DND-41 (cell line): ENCODE measurements at places on chromosomes 16 and 17.

DNA sequence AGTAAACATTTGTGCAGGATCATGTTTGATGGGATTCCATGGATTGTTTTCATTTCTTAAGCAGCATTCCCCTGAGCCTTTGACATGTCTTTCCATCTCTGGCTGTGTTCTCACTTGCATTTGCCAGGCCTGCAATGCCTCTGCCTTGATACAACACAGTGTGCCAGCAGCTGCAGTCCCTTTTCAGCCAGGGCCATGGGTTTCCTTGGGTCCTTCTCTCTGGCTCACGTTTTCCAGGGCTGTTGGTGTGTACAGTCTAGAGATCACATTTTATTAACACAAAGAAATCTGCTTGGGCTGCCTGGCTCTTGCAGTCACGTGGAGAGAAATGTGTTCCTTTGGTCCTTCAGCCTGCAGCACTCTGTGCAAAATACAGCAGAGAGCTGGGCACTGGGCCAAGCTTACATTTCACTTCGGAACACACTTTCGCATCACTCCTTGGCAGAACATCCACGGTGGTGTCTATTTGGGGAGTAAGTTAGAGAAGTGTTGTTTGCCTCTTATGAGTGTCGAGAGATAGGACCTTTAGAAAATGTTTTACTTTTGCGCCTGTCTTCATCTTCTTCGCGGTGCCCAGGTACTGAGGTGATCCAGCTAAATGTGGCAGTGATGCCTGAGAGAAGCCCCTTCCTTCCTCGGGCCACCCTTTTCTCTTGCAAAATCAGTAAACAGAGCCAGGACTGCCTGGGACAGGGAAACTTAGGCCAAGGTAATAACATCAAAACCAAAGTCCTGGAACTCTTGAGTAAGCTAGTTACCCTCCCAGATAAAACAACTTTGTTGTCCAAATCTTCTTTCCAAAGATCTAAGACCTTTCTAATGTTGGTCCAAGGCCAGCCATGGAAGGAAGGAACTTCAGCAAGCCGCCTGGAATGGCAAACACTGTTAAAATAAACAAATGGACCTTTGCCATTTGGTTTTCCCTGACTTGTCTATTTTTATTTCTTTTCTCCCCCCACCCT is 20.9 kb downstream of the HLF start:
- H3K4me3 ChIP-seq, result no peak overlapping the region
- H3K4me1 ChIP-seq, result no peaks in the 10 kb centered on the region
- no peak for DNase-seq
- H3K27ac ChIP-seq, result no peak overlapping the region

- H3K27ac ChIP-seq, result no peak overlapping the region
- H3K4me3 ChIP-seq, result no peak overlapping the region
- no peaks in the 10 kb centered on the region for H3K4me1 ChIP-seq
- DNase-seq, result no peak
- H3K36me3 ChIP-seq, result no peaks in the 10 kb centered on the region
Measured at GRCh38 chr16:2813771-2814221, 3.2 kb upstream of the PRSS21 start.

GRCh38 chr17:78180083-78180482 is 6.8 kb downstream of the TK1 start:
- peaks cover 92% of the 10 kb centered on the region for H3K36me3 ChIP-seq
- no peak overlapping the region for H3K27ac ChIP-seq
- peaks cover 29% of the 10 kb centered on the region for H3K4me1 ChIP-seq
- H3K27me3 ChIP-seq, result no peaks in the 10 kb centered on the region

- no peak for DNase-seq
- peaks cover 3% of the 10 kb centered on the region for H3K27me3 ChIP-seq
- H3K36me3 ChIP-seq, result no peaks in the 10 kb centered on the region
- H3K27ac ChIP-seq, result no peak overlapping the region
- no peak overlapping the region for H3K4me3 ChIP-seq
Measured at GRCh38 chr17:73713136-73713535, 68.9 kb upstream of the SDK2 start.

DNA sequence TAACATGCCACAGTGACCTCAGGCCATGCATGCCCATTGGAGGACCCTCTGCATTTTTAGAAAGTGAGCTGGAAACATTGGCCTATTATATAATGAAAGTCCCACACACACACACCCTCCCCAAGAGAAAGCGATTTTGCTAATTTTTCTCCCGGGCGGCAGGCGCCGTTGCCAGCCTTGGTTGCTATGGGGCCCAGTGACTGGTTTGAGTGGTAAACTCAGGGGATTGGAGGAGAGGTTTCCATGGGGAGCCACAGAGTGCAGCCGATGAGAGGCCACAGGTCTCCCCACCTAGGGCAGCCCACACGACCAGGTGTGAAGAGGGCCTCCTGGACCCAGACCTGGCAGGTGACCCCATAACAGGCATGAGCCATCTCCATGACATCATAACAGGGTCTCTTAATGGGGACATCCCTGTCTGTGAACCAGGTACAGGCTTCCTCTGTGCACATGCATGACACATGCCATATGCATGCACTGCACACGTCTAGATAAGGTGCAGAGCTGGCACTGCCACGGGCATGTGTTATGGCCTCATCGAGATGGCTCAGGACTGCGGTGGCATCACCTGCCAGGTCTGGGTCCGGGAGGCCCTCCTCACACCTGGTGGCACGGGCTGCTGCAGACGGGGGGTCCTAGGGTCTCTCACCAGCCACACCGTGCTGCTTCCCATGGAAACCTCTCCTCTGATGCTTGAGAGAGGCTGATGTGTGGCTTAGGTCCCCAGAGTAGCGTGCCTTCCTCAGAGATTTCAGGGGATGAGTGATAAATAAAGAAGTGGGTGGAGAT is 144.1 kb downstream of the RBFOX3 start:
- DNase-seq, result no peak
- no peak overlapping the region for H3K27ac ChIP-seq
- peaks cover under 1% of the 10 kb centered on the region for H3K27me3 ChIP-seq
